ENCODE measurements at places on chromosomes 7 and 10.

GRCh38 chr7:44801890-44802289 lies 5.4 kb downstream of the PPIA start:
- no peak for DNase-seq

DNA sequence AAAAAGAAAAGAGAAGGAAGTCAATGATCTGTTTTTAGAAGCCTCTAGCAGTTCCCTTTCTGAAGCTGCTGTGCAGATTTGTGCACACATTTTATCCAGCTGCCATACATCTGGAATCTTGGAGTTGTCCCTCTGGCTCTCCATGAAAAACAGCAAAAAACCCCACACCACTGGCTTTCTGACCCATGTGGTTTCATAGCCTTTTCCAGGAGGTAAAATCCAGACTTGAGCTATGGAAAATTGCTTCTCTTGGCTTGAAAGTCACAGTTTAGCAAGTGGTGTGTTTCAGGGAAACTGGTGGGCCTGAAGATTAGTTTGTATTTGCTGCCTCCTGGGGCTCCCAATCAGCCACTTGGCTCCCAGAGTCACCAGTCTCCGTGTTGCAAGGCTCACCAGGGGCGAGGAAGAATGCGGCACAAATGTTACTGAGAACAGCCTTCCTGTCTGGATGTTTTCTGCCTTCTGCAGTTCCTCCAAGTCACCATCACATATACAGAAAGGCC lies 50.1 kb upstream of the ADRB1 start:
- no peak for DNase-seq

DNA sequence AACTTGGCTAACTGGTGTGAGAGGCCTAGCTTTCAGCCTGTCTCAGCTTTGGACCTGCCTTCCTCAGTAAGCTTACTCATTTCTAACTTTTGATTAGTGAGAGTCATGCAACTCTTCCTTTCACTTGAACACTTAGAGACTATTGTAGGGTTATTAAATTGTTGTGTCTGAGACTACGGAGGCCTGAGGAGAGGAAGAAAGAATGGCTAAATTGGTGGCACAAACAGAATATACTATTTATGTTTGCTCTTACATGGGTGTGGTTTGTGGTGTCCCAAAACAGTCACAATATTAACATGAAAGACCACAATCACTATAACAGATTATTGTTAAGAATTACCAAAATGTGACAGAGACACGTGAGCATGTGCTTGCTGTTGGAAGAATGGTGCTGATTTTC lies 82.1 kb downstream of the TRIM24 start:
- no peak for DNase-seq

DNA sequence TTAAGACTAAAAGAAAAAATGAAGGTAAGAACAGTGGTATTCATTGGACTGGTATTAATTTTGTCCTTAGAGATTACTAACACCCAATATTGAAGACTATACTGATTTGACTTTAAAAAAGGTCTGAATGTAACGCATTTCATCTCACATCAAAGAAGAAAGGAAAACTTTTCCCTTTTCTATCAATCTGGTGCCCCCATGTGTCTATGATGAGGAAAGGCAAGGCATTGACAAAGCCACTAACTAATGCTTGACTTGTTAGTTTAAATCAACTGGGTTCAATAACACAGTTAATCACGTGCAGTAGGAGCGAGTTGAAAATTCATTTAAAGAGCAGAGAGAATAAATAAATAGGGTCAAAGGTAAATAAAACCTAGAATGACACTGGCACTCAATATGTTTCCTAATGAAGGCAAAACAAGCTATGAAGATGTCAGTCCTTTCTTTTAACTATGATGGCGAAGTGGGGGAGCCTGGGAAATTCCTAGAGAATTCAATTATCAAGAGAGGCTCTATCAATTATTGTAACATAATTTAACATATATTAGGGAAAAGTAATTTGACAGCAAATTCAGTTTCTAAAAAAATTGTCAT lies 180.9 kb downstream of the ANK3 start:
- no peak for DNase-seq

DNA sequence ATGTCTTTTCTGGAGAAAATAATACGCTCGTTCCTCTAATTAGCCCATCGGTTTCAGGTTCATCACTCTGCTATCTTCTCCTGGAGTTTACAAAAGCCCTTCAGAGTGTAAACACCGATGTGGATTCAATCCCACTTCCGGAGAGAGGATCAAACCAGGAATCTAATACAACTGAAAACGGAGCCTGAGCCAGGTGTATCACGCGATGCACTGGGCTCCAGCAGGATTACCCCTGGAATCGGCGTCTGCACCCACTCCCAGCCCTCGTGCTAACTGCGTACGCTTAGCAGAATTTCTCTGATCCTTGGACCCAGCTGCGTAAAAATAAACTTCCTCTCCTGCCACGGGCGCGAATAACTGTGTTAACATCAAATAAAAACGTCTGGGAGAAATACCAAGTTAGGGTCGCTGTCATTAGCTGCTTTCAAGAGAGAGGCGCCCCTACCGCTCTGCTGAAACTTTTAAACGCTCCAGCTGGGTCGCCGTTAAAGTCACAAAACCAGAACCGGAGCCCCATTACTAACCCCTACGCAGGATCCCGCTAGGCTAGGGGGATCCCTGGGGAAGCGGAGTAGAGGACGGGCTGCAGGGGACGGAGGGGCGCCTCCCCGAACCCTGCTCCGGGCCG lies 502 bp downstream of the ZNF3 start:
- no peak for DNase-seq

DNA sequence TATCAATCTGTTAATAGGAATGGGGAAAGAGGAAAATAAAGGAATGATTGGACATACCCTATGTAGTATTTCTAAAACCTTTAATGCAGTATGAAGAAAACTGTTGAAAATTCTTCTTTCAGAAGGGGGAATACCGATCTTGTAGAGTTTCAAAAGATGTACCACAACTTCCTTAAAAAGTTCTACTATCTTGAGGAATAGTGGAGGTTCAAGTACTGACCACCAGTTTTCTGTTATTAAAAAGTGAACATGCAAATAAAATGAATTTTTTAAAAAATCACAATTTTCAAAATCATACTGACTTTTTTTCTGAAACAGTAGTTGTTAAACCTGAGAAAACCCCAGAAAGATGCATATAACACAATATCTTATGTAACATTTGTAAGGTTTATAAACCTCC lies 86.5 kb downstream of the HERC4 start:
- DNase-seq, result no peak

GRCh38 chr10:58653139-58653538 lies 140.5 kb downstream of the BICC1 start:
- no peak for DNase-seq

DNA sequence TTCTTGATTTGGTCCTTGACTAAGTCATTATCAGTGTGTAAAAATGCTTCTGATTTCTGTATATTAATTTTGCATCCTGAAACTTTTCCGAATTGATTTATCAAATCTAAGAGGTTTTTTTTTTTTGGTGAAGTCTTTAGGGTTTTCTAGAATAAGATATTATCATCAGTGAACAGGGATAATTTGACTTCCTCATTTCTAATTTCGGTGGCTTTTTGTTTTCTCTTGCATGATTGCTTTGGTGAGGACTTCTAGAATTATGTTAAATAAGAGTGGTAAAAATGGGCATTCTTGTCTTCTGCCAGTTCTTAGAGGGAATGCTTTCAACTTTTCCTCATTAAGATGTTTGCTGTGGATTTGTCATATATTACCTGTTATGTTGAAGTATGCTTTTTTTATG lies 170.5 kb downstream of the CCDC7 start:
- no peak for DNase-seq

DNA sequence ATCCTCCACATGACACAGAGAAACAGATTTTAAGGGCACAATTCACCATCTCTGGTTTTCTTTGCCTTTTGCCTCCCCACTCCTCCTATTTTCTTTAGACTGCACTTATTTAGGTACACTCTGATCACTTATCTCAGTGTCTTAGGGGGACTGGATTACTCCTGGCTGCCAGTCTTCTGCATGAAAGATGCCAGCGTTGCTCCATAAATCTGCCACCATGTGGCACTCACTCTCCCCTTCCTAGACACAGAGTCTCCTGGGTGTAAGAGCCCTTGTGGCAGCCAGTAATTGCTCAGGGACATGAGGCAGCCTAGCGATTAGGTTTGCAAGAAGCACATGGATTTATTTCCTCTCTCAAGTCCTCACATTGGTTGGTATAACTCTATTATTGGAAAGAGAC lies 34.5 kb upstream of the RBM20 start:
- DNase-seq, result no peak

DNA sequence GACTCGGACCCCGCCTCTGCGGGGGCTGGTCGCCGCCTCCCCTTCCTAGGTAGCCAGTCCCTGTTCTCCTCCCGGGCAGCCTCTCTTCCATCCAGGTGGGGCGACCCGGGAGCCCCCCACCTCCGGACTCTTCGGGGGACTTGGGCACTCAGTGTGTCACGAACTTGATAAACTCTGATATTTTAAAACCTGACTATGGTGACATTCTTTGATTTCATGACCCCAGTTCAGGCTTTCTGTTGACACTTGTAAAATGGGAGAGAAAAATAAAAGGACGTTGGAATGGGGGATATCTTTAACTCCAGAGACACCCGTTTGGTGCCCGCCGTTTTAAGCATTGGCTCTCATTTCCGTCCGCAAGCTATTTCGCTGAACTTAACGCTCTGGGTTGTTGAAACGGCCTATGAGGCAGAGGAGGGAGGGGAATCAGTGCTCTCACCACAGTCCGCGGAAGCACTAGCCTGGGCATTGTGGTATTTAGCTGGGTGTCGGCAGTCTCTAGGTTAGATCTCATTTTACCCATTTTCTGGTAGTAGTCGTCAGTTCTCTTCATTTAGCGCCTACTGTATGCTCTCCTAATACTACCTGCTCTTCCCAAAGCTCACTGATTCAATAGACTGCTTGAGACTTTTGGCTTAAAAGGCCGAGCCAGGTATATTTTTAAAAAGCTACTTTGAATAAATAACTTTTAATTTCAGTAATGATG lies 738 bp downstream of the VPS26A start:
- DNase-seq, result peak; percentile 45

DNA sequence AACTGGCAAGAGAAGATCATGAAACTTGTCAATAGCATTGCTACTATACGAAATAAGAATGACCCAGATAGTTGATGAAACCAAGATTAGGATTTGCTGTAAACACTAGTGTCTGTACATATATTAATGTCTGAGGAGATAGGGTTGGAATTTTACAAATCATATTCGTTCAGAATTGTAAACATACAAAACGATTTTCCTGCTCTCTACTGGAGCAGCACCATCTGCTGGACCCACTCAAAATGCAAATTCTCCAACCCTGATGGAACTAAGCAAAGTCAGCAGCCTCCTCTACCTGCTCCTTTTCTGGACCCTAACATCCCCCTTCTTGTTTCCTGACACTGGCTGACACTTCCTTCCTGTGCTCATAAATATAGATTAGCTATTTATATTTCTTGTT lies 29.4 kb upstream of the SGMS1 start:
- no peak for DNase-seq

GRCh38 chr7:131045526-131045925 lies 282.1 kb upstream of the MKLN1 start:
- no peak for DNase-seq

DNA sequence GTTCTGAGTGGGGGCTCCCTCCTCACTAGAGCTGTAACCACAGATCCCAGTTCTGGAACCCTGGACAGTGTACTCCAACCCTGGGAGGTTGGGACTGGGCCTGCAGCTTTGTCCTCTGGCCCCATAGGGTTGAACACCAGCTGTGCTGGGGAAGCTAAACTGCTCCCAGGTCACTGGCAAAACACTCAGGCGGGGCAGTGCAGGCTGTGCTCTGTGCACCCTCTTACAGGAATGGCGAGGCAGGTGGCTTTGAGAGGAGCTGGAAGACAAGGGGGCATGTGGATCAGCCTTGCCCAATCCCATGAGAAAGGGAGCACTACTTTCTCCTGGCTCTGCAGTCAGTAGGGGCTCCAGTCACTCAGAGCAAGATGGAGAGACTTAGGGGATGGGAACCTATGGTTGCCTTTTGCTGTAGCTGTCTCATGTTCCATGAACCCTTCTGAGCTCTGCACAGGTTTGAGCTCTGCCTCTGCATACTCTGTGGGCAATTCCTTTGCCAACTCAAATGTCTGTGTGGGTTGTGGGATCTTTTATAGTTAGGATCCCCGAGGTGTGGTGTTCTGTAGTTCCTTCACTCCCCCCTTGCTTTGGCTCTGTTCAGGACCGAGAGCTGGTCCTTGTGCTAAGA lies 90.7 kb downstream of the SLC25A40 start:
- DNase-seq, result no peak
